ENCODE measurements at places on chromosomes 3 and 15. TPM values are rescaled to one million over a fixed set of nuclear protein-coding genes. Genes with fewer than 3 reads are reported as not detected.

DNA sequence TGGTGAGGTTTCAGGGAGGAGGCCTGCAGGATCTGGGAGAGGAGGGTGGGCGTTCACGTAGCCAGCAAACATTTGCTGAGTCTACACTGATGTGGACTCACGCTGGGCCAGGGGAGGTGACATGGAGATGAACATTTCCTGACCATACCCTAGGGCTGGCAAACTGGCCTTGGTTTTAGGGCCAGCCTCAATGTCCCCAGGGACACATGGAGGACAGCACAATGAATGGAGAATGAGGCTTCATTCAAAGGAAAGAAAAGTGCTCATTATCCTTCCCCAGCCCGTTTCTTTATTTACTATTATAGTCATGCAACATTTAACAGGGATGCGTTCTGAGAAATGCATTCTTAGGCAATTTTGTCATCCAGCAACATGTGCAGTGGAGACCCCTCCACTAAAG, 26.8 kb downstream of the ACAN start:
- DNase-seq: no peak

The SOX14 gene
- total RNA-seq: not detected

DNA sequence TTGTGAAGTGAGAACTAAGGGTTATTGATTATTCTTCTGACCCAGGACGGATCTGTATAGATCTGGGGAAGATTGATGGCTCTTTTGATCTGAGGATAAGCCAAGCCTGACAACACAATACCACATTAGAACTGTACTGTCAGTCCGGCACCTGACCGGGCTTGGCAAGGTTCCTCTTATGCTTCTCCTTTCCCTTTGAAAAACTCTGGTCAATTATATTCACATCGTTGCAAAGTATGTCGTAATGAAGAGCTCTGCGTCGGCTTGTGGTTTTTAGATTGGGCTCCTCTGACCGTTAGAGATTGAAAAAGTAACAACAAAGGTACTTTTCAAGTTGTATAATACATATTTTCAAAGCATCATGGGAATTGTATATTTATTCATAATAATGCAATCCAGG, 389.8 kb downstream of the NR2F2 start:
- DNase-seq: no peak

GRCh38 chr3:29718661-29719065, 437.8 kb downstream of the RBMS3 start:
- DNase-seq: no peak

DNA sequence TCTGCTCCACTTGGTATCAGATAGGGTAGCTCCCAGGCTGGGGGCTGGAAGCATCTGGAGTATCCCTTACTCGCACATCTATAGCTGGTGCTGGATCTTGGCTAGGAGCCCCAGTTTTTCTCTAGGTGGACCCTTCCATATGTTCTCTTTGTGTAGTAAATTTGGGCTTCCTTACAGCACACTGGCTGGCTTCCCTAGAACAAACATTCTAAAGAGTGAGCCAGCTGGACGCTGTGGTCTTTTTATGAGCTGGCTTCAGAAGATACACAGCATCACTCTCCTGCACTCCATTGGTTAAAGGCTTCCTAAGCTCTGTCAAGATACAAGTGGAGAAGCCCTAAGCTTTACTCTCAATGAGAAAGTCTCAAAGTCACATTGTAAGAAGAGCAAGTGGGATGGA, 322.1 kb downstream of the WDR72 start:
- DNase-seq: no peak

The ANKDD1A gene
- total RNA-seq: 5.0 TPM

The RLBP1 gene
- total RNA-seq: not detected

GRCh38 chr3:123279121-123279520, 77.4 kb downstream of the SEC22A start:
- no peak for DNase-seq

The PPP2R3A gene
- total RNA-seq: 9.0 TPM

DNA sequence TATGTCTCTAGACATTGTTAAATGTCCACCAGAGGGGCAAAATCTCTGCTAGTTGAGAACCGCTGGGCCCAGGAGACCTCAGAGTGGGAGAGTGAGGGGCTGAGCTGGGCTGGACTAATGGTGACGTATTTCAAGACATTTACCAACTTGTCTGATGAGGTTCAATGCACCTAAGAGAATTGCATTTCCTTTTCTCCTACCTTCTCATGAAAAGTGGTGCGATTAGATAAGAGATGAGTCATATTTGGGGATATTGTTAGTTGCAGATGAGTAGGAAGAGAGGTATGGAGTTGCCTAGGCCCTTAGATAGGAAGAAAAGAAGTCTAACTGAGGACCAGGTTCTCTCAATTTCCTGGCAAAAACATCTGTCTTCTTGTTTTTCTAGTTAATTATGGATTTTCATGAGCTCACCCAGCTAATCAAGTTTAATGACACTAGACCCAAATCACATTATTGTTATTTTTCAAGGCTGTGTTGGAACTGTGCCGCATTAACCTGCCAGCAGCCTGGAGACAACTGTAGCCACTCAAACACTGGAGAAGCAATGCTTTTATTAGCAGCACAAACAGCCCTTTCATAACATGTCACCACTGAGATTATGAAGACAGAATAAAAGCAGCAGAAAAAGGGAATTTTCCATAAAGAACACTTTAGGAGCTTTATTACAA, 144.2 kb downstream of the PDCD6IP start:
- DNase-seq: no peak

DNA sequence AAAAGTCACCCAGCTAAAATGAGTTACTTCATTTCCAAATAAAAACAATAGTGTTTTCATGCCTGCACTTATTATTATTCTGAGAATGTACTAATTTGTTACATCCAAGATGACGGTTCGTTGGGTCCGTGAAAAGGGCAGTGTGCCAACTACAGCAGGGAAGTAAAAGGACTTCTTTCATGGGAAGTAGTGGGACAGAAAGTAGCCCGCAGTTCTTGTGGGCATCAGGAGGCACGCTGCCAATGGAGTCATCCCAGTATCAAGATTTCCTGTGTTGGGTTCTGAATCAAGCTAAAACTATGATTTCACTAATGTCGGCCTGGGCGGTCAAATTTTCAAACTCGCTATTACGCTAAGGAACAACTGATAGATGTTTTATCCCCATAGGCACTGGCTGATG, 254.5 kb upstream of the SOX2 start:
- no peak for DNase-seq

GRCh38 chr3:113276751-113277080, 65.4 kb downstream of the BOC start:
- no peak for DNase-seq

- DNase-seq: peak; percentile 74
Observed at GRCh38 chr3:52055537-52056351, 627 bp downstream of the DUSP7 start.

The MUC13 gene
- 0.18 TPM for total RNA-seq

- DNase-seq: no peak
Observed at GRCh38 chr15:83278191-83278590, 6.3 kb downstream of the BNC1 start.

The PLXNB1 gene
- total RNA-seq: 94.3 TPM

GRCh38 chr15:82158811-82159210, 103.7 kb downstream of the EFL1 start:
- DNase-seq: no peak

DNA sequence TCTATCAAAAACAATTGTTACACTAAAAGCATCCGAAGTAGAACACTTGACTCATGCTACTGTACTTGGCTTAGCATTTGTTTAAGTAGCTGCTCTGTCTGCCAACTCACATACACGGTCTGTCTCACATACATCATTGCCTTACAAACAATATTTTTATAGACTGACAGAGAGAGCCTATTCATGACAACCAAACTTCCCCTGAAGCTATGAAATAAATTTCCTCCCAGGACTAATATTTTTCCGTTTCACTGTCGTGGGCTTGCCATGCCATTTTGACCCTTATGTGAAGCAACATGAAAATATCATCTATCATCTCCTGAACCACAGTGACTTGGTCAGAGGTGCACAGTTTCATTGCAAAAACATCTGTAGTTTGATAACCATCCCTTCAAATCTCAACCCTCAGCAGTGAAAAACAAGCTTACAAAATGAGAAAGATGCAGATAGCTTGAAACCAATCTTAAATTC, 66.5 kb upstream of the PYGO1 start:
- no peak for DNase-seq

The ZNF660 gene
- 2.7 TPM for total RNA-seq

The MKRN3 gene
- total RNA-seq: 0.41 TPM

- no peak for DNase-seq
Observed at GRCh38 chr15:44188795-44189194, 6.3 kb downstream of the FRMD5 start.

The AMOTL2 gene
- total RNA-seq: 77.8 TPM

DNA sequence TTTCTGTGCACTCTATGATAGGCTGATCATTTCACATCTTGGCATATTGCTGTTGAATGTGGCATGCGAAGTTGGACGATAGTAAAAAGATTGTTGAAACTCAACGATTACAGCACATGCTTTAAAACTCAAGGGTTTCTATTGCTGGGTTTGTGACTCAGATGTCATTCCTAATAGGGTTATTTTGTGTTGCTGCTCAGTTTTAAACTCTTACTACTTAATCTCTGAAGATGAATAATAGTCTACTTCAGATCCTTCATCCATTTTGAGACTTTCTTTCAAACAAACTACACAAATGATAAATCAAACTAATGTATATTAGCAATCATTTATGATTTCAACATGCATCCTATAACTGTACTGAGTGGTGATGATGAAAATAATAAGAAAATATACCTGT, 71.3 kb upstream of the MBNL1 start:
- DNase-seq: no peak

The IGSF10 gene
- 30.9 TPM for total RNA-seq

GRCh38 chr15:66238318-66238717, 15.2 kb downstream of the MEGF11 start:
- no peak for DNase-seq

- no peak for DNase-seq
Observed at GRCh38 chr3:8737301-8737700, 3.7 kb downstream of the CAV3 start.

DNA sequence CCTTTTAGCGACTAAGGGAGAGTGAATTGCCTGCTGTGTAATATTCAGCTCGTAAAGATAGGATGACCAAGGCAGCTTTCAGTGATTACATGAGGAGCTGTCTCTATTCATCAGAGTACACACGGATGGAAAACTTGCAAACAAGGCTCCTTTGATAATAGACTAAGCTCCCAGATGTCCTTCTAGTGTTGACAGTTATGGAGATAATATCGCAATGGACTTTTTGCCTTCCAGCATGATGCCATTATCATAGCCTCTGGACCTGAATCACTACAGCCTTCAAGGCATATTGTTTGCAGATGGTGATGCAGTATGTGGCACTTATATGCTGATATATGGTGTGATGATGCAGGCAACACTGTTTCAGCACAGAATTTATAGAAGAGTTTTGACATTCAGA, 93.9 kb downstream of the ECT2 start:
- no peak for DNase-seq

The C3orf49 gene
- total RNA-seq: not detected

DNA sequence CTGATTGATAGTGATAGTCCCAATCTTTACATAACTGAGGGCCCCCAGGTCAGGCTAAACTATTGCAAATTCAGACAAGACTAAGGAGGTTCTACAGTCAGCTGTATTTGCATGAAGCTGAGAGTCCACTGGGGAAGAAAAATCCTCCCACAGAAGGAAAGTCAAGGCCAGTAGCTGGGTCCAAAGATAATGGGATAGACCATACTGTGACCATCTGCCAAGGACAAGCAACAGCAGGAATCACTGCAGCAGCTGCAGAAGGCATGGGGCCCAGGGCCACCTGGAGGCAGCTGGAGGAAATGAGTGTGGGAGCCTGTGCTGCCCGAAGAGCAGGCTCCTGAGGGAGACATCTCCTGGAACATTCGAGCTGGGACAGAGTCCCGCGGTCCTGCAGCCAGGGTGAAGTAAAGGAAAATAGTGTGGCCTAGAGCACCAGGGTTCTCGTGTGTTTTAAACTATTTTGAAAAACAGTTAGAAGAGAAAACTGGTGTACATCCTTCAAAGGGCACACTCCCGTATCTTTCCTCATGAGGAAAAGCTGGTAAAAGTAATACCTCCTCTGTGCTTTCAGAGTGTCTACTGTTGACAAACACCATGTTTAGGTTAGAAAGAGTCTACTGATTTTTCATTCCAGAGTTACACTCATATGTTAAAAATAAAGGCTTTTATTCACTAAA, 13.2 kb upstream of the TMEM212 start:
- peak; percentile 70 for DNase-seq

GRCh38 chr15:29750754-29751153, 71.5 kb downstream of the TJP1 start:
- DNase-seq: no peak

DNA sequence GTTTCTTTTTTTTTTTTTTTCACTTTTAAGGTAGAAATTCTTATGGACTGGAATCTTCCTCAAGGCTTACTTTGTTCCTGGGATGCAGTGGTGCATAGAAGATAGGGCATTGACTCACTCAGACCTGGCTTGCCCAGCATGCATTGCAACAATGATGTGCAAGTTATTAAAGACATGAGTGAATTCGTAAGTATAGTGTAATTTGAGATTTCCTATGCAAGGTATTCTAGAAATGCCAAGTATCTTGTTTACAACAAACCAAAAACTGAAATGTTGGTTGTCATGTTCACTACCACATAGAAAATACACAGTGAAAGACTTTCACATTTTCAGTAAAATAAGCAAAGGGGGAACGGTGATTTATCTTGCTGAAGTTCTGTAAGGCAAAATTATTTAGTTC, 56.5 kb upstream of the FNDC3B start:
- DNase-seq: no peak

Data from lower lobe of right lung (tissue), 2 donors.